ENCODE measurements at places on chromosomes 6 and 20. TPM values are rescaled to one million over a fixed set of nuclear protein-coding genes. Genes with fewer than 3 reads are reported as not detected.

DNA sequence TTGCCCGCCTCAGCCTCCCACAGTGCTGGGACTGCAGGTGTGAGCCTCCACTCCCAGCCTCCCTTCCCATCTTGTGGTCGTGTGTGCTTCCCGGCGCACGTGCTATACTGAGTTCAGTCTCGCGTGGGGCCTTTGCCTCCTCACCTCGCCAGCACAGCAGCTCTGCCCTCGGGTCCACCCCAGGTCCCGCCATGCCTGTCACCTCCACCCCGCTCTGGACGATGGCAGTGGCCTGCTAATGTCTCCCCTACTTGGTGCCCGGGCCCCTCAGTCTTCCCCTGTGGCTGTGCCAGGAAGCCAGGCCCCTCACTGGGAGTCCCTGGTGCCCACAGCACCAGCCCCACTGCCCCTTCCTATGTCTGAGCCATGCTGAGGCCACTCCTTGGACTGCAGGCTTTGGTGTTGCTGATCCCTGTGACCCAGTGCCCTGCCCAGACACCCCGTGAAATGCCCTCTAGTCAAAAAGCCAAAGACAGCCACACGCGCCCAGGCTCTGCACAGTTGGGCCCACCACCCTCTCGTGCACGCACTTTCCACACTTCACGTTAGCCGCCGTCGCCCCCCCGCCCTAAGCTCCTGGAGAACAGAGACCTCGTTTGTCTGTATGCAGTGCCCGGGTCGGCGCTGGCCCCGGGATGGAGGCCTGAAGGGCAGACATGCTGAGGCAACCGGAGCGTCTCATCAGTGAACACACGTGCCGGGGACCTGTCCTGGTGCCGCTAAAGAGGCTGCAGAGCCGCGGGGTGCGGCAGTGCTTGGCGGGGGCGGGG lies 14.3 kb downstream of the HRH3 start:
- DNase-seq = no peak

- DNase-seq = no peak
Measured at GRCh38 chr6:80425089-80425823, 318.8 kb downstream of the BCKDHB start.

DNA sequence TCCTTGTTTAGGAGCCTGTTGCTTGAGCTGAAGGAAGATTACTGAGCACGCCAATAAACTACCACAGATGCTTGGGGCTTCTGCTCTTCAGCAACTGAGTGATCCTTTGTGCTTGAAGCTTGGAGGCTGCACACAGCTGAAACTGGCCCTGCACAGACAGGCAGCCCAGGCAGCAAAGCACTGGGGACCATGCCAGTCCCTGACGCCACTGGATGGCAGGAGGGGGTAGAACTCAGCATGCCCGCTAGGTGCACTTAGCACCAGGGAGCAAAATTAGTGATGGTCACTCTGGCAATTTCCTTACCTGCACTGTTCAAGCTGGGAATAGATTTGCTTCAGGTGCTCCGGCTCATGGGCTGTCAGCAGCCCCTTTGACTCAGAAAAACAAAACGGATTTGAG lies 91.5 kb downstream of the FAM50B start:
- no peak for DNase-seq

- no peak for DNase-seq
Measured at GRCh38 chr20:44990957-44991356, 24.6 kb downstream of the STK4 start.

GRCh38 chr6:79438030-79438429 lies 99.2 kb downstream of the LCA5 start:
- DNase-seq = no peak

DNA sequence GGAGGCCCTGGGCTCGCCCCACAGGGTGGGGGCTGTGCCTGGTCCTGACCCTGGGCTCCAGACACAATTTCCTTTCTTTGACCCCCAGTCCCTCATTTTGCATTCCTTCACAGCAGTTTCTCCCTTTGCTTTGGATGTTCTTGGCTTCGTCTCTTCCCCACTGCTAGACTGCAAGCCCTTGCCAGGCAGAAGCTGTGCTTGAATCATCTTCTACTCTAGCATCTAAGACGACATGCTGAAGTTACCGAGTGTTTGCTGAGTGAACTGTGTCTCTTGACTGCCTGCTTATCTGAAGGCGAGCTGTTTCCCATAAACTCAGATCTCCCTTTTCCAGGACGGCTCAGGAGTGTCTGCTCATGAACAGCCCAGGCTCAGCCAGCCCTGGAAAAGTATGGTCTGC lies 14.3 kb upstream of the SYNDIG1 start:
- DNase-seq = no peak

DNA sequence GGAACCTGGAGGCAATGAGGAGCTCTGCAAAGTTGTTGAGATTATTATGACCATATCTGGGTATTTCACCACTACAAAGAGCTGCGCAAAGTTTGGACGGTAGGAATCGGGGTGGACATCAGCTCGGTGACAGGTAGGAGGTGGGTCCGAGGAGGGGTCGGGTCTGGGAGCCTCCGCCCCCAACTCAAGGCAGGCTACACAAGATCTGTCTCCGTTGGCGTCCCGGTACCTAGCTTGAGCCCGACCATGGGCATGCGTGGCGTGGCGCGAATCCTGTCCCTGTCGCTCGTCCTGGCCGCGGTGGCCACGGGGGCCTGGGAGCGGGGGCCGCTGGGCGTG lies 40.2 kb upstream of the ZNFX1 start:
- no peak for DNase-seq

DNA sequence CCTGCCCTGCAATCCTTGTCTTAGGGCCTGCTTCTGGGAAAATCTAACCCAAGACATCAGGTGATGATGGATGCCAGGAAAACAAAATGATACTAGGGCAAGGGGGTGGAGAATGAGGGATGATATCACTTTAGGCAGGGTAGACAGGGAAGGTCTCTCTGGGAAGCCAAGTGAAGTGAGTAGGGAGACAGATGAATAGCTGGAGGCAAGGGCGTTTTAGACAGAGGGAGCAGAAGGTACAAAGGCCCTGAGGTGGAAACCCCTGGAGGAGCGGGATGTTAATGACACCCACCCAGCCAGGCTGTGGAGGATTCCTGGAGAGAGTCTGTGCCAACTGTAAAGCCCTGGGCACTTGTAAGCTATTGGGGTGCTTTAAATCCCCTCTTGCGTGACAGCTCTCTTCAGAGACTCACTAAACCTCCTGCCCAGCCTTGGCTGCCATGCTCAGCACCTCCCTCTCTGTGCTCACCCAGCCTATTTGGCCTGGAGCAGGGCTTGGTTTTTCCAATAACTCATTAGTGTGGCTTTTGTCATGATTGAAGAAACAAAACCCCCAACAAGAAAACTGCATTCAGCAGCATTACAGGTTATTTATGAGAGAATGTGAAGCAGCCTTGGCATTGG lies 12.4 kb upstream of the MDGA1 start:
- DNase-seq = no peak

DNA sequence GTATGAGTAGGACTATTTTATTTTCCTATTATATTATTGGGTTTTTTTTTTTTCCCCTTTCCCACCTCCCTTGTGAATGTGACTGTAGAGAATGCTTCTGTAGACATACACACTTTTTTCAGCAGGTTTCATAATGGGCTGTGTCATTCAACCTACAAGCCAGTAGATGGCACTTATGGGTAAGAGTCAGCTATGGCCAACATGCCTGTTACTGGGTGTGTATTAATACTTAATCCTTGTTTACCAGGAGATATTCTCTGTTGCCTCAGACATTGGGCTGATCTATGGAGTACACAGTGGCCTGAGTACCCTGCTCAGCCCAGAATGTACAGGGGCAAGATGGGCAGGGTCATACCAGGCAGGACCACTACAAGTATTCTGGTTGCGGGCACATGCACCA lies 382.5 kb downstream of the EPHA7 start:
- no peak for DNase-seq

GRCh38 chr6:38323216-38323615 lies 316.5 kb downstream of the BTBD9 start:
- no peak for DNase-seq

GRCh38 chr20:47540443-47541354 lies 39.0 kb downstream of the NCOA3 start:
- no peak for DNase-seq

DNA sequence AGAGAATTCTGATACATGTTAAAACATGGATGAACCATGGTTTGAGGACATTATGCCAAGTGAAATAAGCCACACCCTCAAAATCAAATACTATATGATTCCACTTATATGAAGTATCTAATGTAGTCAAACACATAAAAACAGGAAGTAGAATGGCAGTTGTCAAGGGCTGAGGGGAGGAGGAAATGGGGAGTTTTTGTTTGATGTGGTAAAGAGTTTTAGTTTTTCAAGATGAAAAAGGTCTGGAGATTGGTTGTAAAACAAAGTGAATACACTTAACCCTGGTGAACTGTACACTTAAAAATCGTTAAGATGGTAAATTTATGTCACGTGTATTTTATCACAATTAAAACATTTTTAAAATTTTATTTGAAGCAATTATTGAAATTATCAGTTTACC lies 127.4 kb upstream of the GRIK2 start:
- DNase-seq = no peak

DNA sequence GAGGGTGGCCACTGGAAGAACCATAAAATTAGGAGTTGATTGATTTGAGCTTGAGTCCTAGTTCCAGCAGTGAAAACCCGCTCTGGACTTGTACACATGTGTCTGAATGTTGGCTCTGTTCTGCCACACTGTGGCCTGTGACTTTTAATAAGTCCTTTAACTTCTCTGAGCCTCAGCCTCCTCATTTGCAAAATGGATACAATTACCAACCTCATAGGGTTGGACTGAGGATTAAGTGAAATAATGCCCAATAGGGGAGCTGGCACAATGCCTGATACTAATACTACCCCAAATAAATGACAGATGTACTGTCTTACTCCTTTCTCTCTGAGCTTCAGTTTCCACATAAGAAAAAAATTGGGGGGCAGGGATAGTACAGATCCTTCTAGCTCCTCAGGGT lies 92.6 kb upstream of the RIPOR2 start:
- DNase-seq = no peak

GRCh38 chr20:40305303-40305702 lies 383.7 kb downstream of the MAFB start:
- DNase-seq = no peak

DNA sequence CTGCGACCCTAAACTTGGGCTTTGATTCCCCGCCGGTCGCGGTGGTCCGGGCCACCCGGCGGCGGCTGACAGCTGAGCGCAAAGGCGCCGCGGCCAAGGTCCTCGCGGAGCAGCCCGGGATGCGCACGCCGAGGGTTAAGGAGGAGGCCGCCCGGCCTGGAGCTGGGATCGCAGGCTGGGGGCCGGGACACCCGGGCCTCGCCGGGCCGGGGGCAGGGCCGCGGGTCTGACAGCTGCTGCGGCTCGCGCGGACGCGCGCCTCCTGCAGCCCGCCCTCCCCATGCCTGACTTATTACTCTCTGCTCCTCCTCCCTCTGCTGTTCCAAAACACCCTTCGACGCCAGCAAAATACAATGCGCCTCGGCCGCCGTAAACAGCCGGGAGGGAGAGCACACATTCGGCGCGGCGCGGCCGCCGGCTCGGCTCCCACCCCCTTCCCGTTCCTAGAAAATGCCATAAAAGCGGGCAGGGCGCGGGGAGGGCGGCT lies 746 bp downstream of the BACH2 start:
- peak; percentile 84 for DNase-seq

GRCh38 chr20:4603724-4604123 lies 118.0 kb upstream of the PRND start:
- DNase-seq = no peak

GRCh38 chr20:41029150-41029901 lies 704 bp downstream of the TOP1 start:
- DNase-seq = no peak

- DNase-seq = no peak
Measured at GRCh38 chr6:121000381-121000780, 333.9 kb downstream of the TBC1D32 start.

GRCh38 chr20:49566401-49567364 lies 1.3 kb downstream of the PTGIS start:
- DNase-seq = no peak

DNA sequence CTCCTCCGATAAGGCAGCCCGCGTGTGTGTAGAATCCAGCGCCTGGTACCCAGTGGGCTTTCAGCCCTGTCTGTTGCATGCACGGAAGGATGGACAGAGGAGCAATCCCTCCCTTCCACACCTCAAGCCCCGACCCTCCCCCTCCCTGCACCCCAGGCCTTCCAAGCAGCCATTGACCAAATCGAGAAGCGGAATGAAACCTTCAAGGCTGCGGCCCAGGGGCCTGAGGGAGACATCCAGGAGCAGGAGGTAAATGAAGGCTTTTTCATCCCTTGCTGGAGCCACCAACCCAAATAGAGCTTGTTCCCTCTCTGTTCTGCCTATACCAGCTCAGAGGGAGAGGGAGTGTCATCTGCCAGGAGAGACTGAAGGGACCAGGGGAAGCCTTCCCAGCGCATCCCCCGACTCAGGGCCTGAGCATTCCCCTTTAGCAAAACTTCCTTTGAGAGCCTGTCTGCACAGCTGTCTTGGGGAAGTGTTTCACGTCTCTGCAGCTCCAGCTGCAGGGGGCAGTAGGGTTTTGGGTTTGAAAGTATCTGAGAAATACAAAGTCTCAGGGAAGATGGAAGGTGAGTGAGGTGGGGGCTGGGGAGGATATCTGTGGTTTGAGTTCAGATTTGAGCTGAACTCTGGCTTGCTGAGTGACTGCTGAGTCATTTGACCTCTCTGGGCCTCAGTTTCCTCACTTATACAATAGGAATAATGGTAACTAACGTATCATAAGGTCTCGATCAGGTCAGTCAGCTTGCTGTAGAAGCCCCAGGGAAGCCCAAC lies 16.1 kb downstream of the FGD2 start:
- no peak for DNase-seq

- DNase-seq = no peak
Measured at GRCh38 chr6:16238963-16239797, 793 bp downstream of the GMPR start.

DNA sequence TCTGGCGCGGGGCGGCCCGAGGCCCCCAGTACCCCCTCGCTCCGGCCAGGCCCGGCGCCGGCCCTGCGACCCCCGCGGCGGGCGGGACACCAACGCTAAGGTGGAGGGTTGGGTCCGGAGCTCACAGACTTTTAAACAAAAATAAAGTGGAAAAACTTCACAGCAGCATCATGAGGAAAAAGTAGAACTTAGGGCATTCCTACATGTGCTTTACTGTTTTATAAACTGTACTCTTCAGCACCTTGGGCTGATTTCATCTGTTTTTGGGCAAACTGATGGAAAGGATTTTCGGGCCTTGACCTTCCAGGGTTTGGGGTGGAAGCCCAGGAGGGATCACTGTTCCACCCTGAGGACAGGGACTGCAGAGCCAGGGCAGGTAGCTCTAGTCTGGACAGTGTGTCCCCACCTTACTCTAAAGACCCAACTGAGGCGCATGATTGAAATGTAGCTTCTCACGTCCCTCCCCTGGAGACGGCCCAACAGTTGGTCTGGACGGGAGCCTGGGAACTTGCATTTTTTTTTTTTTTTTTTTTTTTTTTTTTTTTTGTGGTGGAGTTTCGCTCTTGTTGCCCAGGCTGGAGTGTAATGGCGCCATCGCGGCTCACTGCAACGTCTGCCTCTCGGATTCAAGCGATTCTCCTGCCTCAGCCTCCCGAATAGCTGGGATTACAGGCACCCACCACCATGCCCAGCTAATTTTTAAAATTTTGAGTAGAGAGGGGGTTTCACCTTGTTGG lies 740 bp downstream of the NELFCD start:
- DNase-seq = no peak

Gene PTGIS
- total RNA-seq = 89.7 TPM

Gene IL17F
- total RNA-seq = not detected

Gene CHRNA4
- 0.80 TPM for total RNA-seq

Gene KCNK17
- 2.6 TPM for total RNA-seq

Gene PTPRK
- 25.9 TPM for total RNA-seq

Gene BNIP5
- not detected for total RNA-seq

Gene ARFGEF3
- 7.4 TPM for total RNA-seq
